Brain pericyte (primary cell): ENCODE measurements at places on chromosomes 4 and X.

GRCh38 chr4:149716728-149717127 is 98.9 kb downstream of the IQCM start:
- DNase-seq = no peak

DNA sequence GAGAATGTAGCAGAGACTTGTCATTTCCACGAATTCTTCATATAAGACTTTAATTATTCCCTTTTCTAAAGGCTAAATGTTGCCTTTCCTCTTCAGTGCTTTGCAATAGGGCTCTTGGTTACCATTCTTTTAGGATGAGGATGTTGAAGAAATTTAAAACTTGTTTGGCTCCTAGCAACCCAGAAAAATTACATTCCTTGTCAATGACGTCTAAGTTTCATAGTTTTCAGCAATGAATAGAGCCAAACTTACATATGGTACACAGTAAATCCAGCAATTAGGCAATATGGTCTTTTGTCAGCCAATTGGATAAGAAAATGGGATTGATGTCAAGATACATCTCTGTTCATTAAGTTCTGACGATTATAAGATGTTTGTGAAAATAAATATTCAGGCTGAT is 1639.6 kb upstream of the PCDH10 start:
- DNase-seq = no peak

- no peak for DNase-seq
These were observed 14.5 kb upstream of the SLC7A11 start for GRCh38 chr4:138256608-138257007.

DNA sequence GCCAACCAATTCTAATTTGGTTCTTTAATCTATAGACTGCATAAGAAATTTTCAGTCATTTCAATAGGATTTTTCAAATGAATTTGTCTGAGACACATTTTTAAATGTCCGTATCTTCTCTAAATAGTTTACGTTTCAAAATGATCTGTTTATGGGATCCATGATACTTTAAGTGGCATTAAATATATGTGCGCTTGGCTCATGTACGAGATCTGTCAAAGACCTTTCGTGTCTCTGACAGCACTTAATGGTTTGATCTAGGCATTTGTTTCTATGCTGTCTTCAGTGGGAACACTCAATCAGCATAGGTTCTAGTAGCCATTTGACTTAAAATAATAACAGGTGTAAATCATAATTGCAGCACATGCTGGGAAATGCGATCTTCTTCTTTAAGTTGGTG is 731.0 kb downstream of the CENPC start:
- no peak for DNase-seq

DNA sequence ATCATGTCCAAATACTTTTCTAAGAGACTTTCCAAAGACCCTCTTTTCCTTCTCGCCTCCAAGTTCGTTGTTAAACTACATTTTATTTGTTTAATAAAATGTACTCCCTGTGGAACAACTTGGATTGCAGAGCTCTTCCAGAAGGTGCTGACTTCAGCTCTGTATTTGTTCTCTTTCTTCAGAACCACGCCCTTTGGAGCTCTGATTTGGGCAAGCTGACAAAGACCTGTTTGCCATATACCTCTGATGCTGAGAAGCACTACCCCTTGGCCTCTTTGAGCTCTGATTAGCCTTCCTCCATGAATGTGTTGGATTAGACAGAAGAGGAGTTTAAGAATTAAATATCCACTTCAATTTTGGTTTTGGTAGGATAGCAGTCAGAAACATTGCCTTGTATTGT is 815.1 kb upstream of the POU3F4 start:
- no peak for DNase-seq

- no peak for DNase-seq
These were observed 33.3 kb upstream of the PRDX4 start for GRCh38 chrX:23633834-23634580.

GRCh38 chr4:109588176-109588575 is 28.1 kb downstream of the MCUB start:
- DNase-seq = no peak

- peak; percentile 57 for DNase-seq
These were observed 10.0 kb upstream of the PLK4 start for GRCh38 chr4:127870688-127871087.

DNA sequence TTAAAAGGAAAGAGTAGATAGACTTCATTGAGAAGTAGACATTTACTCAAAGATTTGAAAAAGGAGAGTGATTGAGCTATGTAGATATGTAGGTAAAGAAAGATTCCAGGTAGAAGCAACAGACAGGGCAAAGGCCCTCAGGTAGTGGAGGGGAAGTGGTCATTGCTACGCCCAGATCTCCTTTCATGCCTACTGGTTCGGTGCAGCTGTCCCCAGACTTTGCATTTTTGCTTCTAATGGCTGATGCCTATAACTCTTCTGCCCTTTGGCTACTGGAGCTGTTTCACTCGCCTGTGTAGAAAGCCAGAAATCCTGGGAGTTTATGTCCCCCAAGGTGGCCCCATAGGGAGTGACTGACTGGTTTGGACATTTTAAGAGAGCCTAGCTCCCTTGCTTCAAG is 16.9 kb upstream of the ARMCX2 start:
- DNase-seq = no peak

GRCh38 chr4:4541040-4541631 is 712 bp downstream of the STX18 start:
- DNase-seq = no peak

GRCh38 chr4:2402048-2402842 is 16.2 kb downstream of the ZFYVE28 start:
- no peak for DNase-seq

DNA sequence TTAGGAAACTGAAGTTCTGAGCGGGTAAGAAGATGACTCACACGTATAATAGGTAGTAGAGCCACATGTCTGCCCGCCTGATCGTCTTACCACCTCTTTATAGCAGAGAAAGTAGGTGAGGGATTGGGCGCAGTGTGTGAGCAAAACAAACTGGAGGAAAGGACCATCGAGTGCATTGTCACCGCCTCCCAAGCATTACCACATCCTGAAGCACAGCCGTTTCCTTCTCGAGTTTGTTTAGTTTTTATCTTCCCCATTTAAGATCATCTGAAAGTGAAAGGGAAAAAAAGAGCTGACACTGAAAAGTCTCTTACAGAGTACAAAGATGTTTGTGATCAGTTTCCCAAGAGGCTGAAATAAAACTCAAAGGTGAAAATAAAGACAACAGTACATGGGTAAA is 14.8 kb downstream of the PDK3 start:
- DNase-seq = no peak

- no peak for DNase-seq
These were observed 430.5 kb upstream of the POU3F4 start for GRCh38 chrX:83077606-83078005.

DNA sequence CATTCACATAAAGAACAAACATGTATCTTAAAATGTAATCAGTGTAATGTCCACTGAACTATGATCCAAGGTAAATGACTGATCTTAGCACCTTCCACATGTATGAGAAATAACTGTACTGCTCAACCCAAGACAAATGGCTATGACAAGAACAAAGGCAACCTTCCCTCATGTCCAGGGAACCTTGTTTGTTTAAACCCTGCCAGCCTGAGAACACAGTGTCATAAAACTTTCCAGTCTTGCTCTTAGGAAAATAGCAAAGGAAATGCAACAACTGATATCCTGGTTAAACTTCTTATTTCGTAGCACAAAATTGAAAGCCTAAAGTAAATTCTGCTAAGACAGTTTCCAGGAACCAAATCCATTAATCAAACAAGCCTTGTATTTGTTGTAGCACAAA is 494.3 kb downstream of the IL15 start:
- no peak for DNase-seq

- DNase-seq = no peak
These were observed 444.8 kb upstream of the SLIT2 start for GRCh38 chr4:19806865-19807264.

DNA sequence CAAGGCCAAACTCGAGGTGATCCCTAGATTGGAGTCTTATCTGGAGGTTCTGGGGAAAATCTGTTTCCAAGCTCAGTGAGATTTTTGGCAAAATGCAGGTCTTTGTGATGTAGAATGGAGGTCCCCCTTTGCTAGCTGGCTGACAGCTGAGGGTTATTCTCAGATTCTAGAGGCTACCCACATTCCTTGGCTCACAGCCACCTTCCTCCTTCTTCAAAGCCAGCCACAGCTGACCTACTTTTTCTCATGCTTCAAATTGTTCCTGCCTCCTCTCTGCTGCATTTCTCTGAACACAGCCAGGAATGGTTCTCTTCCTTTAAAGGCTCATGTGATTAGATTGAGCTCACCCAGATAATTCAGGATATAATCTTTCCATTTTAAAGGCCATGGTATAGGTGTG is 86.9 kb downstream of the VCX3A start:
- no peak for DNase-seq

DNA sequence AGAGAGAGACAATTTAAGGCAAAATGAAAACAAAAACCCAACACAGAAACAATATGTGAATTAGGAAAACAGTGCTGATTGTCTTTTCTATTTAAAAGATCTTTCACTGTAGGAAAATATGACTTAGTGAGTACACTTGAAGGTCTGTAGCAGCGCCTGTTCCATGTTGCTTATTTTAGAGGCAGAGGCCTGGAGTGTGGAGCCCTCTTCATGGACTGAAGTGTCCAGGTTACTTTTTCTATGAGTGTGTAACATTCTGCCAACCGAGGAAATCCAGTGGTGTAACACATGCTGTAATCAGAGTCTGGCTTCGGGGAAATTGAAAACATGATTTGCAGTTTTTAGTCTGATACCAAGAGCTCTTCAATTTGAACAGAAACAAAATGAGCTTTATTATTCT is 64.0 kb upstream of the GPRIN3 start:
- DNase-seq = no peak
